Epithelial cell of umbilical artery (primary cell): ENCODE measurements at places on chromosomes 7 and 10. TPM values are rescaled to one million over a fixed set of nuclear protein-coding genes. Genes with fewer than 3 reads are reported as not detected.

OR13A1 gene
- total RNA-seq: not detected in 2 replicates

SLC39A12 gene
- total RNA-seq: under 0.01 TPM in 1 of 2 replicates, not detected in the other

TYW1B gene
- 2.1 and 4.2 TPM in 2 replicates for total RNA-seq

AQP1 gene
- total RNA-seq: 3.6 and 9.3 TPM in 2 replicates
